ENCODE measurements at places on chromosomes 3 and 15.

DNA sequence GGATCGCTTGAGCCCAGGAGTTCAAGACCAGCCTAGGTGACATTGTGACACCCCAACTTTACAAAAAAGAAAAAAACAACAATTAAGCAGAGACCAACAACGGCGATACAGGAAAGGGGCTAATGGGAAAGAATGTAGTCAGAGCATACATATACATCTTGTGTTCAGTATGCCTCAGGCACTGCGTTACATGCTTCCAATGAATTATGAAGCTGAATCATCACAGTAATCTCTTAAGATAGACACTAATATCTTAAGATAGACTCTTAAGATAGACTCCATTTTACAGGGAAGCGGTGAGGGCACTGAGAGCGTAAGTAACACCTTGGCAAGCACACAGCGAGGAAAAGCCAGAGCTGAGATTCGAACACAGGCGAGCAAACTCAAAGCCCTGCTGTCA is 6.1 kb upstream of the LDHAL6B start:
- DNase-seq = no peak

GRCh38 chr15:66038387-66039116 is 169.3 kb downstream of the RAB11A start:
- DNase-seq = peak; percentile 29

- no peak for DNase-seq
Observed at GRCh38 chr15:86691091-86691663, 611.5 kb downstream of the AGBL1 start.

GRCh38 chr15:69750253-69750652 is 297.6 kb downstream of the RPLP1 start:
- no peak for DNase-seq

DNA sequence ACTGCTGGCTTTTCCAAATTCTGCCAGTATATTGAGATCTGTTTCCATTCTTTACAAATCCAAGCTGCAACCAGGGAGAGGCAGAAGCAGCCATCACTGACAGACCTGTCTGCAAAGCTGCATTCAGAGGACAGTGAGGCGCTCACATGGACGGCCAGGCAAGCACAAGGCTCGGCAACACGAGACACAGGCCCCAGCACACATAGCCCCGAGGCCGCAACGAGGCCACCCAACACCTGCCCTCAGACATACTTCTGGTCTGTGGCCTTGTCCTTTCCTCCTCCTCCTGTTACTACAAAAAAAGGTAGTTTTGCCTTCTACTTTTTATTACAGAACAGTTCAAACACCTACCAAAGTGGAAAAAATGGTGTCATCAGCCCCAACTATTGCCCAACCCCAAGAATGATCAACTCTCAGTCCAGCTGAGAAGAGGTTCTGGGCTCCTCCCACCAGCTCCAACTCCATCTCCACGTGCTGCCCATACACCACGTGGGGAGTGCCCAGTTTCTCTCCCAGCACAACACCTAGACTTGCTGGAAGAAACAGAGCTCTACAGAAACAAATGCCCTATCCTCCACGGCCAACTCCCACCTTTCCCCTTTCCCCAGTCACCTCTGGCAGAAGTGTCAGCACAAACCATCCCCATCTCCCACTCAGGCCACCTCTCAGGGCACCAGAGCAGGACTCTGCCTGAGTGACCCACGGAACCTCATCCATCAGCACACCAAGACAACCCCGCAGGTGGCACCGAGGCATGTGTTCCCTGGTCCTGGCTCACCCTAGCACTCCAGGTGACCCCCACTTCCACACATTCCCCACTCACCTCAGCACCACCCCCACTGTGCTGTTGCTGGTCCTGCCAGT is 7.4 kb downstream of the ZXDC start:
- DNase-seq = no peak

GRCh38 chr15:48628832-48629231 is 16.7 kb downstream of the FBN1 start:
- DNase-seq = no peak

- peak; percentile 35 for DNase-seq
Observed at GRCh38 chr15:43799209-43799944, 643 bp downstream of the SERINC4 start.

- DNase-seq = no peak
Observed at GRCh38 chr3:196849180-196849741, 18.5 kb upstream of the SENP5 start.

GRCh38 chr15:63319065-63319464 is 41.7 kb downstream of the APH1B start:
- DNase-seq = no peak

DNA sequence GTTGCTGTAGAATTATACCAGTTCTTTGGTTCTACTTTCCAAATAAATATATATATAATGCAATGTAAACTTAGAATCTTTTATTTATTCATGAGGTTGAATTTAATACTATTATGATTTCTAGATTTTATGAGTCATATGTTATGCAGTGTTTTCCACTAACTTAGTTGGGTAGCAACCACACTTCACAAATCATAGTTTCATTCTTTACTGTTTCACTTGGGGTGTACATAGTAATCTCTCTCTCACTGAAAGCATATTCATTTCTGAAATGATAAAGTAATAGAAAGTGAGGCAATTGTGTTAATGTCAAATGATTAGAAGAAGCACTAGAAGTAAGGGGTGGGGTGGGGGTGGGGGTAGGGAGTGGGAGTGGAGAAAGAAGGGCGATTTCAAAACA is 52.6 kb downstream of the IQCH start:
- DNase-seq = no peak

DNA sequence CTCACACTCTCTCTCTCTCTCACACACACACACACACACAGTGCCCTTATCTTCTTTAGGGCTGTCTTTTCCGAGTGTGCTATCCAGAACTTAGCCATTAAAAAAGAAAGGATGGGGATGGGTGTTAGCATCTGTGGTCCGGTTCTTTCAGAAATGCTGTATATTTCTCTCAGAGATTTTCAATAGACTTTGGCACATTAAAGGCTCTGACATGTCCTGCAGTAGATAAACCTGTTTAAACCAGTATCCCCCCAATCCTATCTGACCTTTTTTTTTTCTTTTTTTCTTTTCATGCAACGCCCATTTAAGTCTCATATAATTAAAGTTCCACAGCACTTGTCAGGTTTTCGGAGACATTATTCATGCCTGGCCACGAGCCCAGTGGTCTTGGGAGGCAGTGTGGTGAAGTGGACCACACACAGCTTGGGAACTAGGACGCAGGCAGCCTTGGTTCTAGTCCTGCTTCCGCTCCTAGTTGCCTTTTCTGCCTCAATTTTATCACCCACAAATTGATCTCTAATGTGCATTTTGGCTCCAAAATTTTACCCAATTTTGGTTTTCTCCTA is 13.3 kb downstream of the CAV3 start:
- no peak for DNase-seq
